Activated CD8-positive, alpha-beta T cell treated with anti-CD3 and anti-CD28 coated beads, Interleukin-2, amount 10 ng/mL, durations not matched to agents 7 days and 5 days (primary cell): ENCODE measurements at places on chromosomes 4 and X. TPM values are rescaled to one million over a fixed set of nuclear protein-coding genes. Genes with fewer than 3 reads are reported as not detected.

- H3K4me1 ChIP-seq = peaks cover 14% of the 10 kb centered on the region
- DNase-seq = no peak
- peaks cover 14% of the 10 kb centered on the region for H3K36me3 ChIP-seq
- no peaks in the 10 kb centered on the region for H3K27me3 ChIP-seq
Measured at GRCh38 chrX:48969471-48969870, 2.2 kb downstream of the KCND1 start.

- DNase-seq = no peak
- H3K4me3 ChIP-seq = no peak overlapping the region
- no peaks in the 10 kb centered on the region for H3K4me1 ChIP-seq
- no peaks in the 10 kb centered on the region for H3K36me3 ChIP-seq
- H3K27me3 ChIP-seq = no peaks in the 10 kb centered on the region
Measured at GRCh38 chr4:91830681-91831395, 472.9 kb upstream of the GRID2 start.

GRCh38 chrX:68746988-68747387 is 81.8 kb upstream of the EFNB1 start:
- no peaks in the 10 kb centered on the region for H3K4me1 ChIP-seq
- no peaks in the 10 kb centered on the region for H3K27me3 ChIP-seq
- H3K27ac ChIP-seq = no peak overlapping the region
- no peaks in the 10 kb centered on the region for H3K36me3 ChIP-seq
- no peak for DNase-seq

- H3K27ac ChIP-seq = no peak overlapping the region
- H3K4me3 ChIP-seq = no peak overlapping the region
- no peak for DNase-seq
- no peaks in the 10 kb centered on the region for H3K27me3 ChIP-seq
- no peaks in the 10 kb centered on the region for H3K4me1 ChIP-seq
Measured at GRCh38 chr4:14236359-14236758, 608.8 kb upstream of the BOD1L1 start.

GRCh38 chr4:185211641-185212040 is 2.2 kb downstream of the SNX25 start:
- DNase-seq = no peak
- H3K4me1 ChIP-seq = peaks cover 24% of the 10 kb centered on the region
- H3K36me3 ChIP-seq = peaks cover 3% of the 10 kb centered on the region
- peak overlapping the region; percentile 82 for H3K4me3 ChIP-seq
- no peak overlapping the region for H3K27ac ChIP-seq
- peaks cover 2% of the 10 kb centered on the region for H3K27me3 ChIP-seq

GRCh38 chrX:134256684-134257083 is 19.7 kb downstream of the CCDC160 start:
- H3K4me1 ChIP-seq = no peaks in the 10 kb centered on the region
- H3K36me3 ChIP-seq = no peaks in the 10 kb centered on the region
- DNase-seq = no peak

DNA sequence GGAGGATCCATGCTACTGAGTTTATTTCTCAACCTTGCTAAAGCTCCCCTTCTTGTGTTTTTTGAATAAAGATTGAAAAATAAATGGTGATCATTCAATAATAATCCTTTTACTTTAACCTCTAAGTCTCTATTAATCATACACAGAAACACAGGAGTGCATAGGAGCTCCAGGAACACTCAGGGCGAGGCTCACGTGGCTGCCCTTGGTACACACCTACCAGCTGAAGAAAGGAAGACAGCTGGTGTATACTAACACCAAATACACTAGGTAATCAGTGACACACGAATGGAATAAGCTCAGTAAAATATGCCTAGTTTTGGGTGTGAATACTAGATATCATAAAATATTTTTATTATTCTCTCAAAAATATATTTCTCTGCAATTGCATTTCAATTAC is 26.2 kb downstream of the CCDC149 start:
- H3K27ac ChIP-seq = no peak overlapping the region
- H3K4me1 ChIP-seq = no peaks in the 10 kb centered on the region
- H3K27me3 ChIP-seq = no peaks in the 10 kb centered on the region

IL1RAPL1 gene
- total RNA-seq = not detected

ING2 gene
- 15.3 TPM for total RNA-seq

TCEAL9 gene
- total RNA-seq = 1.2 TPM

PAPSS1 gene
- 20.5 TPM for total RNA-seq

FIP1L1 gene
- 72.9 TPM for total RNA-seq

TBX22 gene
- total RNA-seq = not detected
